ENCODE measurements at places on chromosomes 7 and 10.

GRCh38 chr10:126263006-126263676, 125.1 kb downstream of the ADAM12 start:
- DNase-seq = no peak

DNA sequence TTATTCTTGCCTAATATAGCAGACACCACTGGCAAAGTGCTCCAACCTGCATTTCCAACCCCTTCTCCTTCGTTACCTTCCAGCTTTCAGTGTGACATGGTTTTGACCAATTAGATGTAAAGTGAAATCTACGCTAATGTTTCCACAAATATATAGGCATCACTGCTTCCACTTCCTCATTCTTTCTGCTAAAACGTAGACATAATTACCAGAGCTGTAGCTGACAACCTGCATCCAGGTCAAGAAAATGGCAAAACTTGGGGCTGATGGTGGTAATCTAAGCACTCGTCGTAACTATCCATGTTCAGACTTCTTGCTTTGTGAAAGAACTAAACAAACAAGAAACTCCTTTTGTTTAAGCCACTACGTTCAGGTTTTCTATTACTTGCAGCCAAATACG, 41.8 kb upstream of the COL1A2 start:
- DNase-seq = no peak

DNA sequence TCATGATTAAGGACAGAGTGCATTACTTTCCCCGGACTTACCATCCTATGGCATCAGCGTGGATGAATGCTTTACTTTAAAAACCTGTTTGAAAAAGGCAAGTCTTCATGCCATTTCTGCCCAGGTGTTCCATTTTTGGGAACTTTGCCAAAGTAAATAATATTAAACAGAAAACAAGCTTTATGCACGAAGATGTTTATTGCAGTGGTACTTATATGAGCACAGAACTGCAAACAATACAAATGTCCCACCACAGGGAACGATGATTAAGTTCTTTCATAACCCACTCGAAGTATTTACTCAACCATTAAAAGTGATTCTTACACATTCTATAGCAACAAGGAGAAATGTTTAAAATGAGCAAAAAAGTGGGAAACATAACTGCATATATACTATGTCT, 109.7 kb upstream of the GDF10 start:
- DNase-seq = no peak

DNA sequence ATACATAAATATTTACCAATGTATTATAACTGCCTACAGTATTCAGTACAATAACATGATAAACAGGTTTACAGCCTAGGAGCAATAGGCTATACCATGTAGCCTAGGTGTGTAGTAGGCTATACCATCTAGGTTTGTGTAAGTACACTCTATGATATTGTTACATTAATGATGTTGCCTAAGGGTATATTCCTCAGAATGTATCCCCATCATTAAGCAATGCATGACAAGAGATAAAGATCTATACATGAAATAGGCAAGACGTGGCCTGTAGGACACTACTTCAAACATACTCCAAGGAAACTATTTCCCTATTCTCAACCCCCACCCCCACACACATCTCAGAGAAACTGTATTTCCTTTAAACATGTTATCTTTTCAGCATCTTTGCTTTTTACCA, 15.3 kb upstream of the ADAM22 start:
- no peak for DNase-seq

DNA sequence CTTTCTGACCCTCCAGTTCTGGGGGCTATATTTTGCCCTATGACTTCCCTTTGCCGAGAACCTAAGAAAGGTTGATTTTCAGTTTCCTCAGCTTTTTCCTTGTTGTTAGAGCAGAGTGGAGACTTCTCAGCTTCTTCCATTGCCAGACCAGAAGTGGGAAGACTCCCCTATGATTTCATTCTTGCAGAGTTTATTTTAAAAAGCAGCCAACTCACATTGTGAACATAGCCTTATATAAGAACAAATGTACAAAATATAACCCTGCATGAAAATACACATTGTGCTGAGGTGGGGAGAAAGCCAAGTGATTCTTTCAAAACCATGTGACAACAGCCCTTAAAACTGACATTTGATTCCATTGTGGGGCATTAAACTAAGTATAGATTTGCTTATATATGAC, 33.8 kb upstream of the FZD8 start:
- DNase-seq = no peak

DNA sequence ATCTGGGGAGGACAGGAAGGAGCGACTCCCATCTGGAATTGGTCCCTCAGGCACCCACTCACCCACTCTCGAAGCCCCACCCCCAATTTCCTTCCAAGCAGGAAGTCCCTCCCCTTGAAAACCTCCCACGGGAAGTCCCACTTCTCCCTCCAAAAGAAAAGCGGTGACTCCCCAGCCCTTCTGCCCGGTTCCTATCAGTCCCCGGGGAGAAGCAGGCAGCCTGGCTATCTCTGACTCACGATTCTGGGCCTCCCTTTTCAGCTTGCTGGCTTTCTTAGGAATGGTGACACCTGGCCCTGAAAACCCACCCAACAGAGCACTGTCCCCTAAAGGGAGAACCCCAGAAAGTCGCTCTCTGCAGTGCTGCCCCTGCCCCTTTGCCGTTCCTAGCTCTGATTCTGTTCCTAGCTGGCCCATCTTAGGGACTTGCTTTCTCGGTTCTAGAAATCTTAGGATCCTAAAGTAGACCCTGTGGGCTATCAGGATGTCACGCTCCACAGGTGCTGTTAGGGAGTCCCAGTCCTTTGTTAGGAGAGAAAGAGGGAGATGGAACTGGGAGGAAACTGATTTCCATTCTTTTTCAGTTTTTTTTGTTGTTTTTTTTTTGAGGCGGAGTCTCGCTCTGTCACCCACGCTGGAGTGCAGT, 6.0 kb downstream of the TSC22D4 start:
- DNase-seq = no peak

- DNase-seq = no peak
These were observed 42.3 kb upstream of the SP8 start for GRCh38 chr7:20828947-20829346.
